ENCODE measurements at places on chromosomes 16 and 17.
A peak's percentile ranks its signal among the peaks of the same experiment; 100 is the strongest.

DNA sequence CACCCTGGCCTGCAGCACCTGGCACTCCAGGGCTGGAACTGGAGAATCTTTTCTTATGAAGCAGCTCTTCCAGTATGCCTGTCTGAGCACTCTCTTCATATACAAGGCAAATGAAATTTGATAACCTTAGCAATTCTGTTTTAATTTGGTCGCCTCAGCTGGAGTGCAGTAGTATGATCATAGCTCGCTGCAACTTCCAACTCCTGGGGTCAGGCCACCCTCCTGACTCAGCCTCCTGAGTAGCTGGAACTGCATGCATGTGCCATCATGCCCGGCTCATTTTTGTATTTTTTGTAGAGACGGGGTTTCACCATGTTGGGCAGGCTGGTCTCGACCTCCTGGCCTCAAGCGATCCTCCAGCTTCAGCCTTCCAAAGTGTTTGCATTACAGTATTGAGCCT lies 140.8 kb upstream of the CHMP6 start:
- DNase-seq: no peak

DNA sequence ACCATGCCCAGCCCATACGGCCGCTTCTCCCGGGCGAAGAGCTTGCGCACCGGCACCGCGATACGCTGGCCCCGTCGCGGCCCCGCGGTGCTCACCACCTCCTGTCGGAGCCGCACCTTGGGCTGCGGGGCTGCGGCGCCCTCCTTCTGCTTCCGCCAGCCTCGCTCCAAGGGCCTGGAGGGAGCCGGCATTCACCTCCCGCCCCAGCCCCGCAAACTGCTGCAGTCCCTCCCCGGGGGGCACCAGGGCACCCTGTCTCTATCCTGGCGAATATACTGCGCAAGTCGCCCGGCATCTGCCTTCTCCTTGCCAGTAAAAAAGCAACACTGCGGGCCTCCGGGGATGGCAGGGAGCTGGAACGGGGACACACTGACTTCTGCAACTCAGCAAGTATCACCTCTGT lies 8.3 kb downstream of the SNRNP25 start:
- DNase-seq: no peak

DNA sequence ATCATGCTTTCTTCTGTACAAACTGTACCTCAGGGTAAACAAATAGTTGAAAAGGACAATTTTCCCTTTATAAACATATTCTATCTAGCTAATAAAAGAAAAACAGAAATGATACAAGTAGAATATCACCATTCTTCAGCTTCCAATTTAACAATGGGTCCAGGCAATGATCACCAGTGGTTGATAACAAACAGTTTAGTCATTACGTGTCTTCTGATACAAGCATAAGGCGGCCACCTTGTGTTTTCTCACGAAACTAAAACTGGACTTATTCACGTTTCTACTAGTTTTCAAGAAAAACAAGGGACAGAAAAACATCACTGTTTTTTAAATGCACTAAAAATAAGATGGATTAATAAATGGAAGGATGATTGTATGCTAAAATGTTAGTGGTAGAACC lies 58.3 kb downstream of the STH start:
- DNase-seq: no peak

GRCh38 chr17:39650121-39650579 lies 13.2 kb downstream of the STARD3 start:
- no peak for DNase-seq

GRCh38 chr16:1615761-1616160 lies 3.6 kb downstream of the CRAMP1 start:
- no peak for DNase-seq

DNA sequence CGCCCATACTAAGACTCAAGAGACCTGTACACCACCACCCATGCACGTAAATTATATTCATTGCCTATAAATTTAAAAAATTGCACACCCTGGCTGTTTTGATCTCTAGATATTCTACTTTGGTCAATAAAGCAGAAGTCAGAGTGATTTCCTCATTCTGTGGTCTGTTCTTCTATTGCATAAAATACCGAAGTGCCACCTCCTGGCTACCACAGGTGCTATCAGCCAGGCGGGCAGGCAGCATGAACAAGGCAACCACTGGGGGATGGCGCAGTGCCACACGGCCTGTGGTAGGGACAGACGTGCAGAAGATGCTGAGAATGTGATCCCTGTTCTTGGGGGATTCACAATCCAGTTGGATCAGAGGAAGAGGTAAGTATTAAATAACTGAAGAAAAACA lies 122.3 kb downstream of the CDK5R1 start:
- peak; percentile 36 for DNase-seq

DNA sequence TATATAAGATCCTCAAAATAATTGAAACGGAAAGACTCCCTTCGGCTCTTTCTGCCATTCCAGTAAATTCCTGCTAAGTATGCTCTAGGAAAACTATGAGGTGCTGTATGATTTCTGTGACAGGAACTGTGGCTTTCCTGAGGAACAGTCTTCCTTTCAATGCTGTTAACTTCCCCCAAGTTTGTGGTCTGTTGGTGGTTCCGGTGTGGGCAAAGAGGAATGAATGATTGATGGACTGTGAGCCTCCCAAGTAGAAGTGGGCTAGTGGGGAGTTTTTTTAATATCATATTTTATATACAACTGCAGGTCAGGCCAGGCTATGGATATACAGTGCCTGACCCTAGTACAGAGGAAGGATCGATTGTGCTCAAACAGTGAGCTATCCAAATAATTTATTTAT lies 560.7 kb upstream of the RBFOX1 start:
- no peak for DNase-seq

GRCh38 chr16:84970447-84971127 lies 40.7 kb downstream of the ZDHHC7 start:
- DNase-seq: peak; percentile 49

- no peak for DNase-seq
Observed at GRCh38 chr17:6104956-6105648, 34.9 kb downstream of the WSCD1 start.

GRCh38 chr17:72588961-72589360 lies 468.1 kb downstream of the SOX9 start:
- no peak for DNase-seq

DNA sequence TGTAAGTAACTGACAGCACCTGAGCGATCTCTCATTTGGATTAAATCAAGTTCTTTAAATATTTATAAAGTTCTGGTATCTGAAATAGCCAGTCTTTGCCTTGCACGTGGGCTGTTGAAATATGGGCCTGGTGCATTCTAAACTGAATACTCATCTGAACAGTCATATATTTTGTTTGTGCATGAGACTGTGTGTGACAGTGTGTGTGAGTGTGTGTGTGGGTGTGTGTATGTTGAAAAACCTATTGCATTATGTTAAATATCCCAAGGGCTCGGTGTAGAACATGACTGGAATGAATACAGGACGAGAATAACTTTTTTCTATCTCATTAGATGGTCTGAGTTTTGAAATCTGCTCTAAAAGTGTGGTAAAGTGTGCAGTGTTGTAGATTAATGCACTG lies 82.4 kb upstream of the TOX3 start:
- DNase-seq: no peak

GRCh38 chr17:5139458-5139732 lies 23.6 kb downstream of the USP6 start:
- no peak for DNase-seq

- no peak for DNase-seq
Observed at GRCh38 chr17:5919089-5919488, 151.1 kb upstream of the WSCD1 start.

GRCh38 chr16:77684181-77684526 lies 38.2 kb upstream of the NUDT7 start:
- DNase-seq: no peak

DNA sequence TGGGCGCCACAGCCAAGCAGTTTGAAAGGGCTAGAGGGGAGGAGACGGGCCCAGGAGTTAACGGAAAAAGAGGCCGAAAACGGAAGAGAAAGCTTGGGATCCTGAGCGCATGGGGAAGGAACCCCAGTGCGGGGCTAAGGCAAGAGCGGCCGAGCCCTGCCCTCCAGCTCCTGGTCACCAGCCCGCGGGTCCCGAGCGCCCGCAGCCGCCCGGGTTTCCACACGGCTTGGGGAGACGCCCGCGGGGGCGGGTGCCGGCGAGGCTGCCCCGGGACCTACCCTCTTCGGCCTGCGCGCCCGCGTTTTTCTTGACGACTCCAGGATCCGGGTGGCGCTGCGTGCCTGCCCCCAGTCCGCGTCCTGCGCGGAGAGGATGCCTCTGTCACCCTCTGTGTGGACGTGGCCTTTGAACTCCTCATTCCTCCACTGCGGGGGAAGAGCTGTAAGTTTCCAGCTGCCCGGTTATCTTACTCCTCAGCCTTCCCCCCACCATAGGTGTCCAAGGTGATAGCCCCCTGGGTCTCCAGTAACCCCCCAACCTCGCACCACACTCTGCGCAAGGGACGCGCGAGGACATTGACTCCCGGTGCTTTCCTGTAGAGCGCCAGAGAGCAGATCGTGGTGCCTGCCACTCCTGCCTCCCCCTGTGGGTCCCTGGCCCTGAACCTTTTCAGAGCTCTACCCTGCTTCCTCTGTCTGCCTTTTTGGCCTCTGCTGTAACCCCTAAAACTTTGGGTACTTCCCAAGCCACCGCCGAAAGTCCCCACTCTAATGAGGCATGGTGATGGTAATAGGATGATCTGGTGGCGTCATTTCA lies 1.7 kb upstream of the CDH11 start:
- no peak for DNase-seq

DNA sequence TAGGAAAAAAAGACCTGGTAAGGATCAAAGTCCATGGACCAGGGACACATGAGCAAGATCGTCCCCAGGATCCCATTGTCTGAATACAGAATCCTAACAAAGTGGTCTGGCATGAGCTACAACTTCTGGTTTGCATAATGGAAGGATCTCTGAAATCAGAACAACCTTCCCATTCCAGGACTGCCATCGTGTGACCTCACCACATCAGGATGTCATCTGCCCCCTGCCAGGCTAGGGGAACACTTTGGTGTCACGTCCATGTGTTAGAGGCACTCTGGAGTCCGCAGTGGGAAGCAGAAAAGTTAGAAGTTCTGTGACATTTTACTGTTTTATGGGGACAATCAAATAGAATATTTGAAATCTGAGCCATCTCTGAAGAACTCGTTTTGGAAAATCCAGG lies 160.7 kb downstream of the RGS9 start:
- no peak for DNase-seq

DNA sequence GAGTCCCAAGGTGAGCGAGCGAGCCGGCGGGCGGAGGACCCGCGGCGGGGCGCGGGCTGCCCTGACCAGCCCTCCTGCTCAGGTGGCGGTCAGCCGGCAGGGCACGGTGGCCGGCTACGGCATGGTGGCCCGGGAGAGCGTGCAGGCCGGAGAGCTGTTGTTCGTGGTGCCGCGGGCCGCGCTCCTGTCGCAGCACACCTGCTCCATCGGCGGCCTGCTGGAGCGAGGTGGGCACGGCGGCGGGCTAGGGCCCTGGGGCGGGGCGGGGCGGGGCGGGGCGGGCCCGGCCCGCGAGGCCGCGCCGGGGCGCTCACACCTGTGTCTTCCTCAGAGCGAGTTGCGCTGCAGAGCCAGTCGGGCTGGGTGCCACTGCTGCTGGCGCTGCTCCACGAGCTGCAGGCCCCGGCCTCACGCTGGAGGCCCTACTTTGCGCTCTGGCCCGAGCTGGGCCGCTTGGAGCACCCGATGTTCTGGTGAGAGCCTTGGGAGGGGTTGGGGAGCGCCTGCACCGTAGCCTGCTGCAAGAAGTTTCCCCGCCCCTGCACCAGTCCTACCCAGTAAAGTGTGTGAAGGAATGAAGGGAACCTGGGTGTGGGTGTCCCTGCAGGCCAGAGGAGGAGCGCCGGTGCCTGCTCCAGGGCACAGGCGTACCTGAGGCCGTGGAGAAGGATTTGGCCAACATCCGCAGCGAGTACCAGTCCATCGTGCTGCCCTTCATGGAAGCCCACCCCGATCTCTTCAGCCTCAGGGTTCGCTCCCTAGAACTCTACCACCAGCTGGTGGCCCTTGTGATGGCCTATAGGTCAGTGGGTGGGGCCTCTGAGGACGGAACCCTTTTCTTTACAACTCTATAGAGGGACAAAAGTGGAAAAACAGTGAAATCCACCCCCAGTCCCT lies 802 bp downstream of the SETD6 start:
- no peak for DNase-seq

- DNase-seq: no peak
Observed at GRCh38 chr16:14043278-14043677, 27.8 kb upstream of the MRTFB start.

DNA sequence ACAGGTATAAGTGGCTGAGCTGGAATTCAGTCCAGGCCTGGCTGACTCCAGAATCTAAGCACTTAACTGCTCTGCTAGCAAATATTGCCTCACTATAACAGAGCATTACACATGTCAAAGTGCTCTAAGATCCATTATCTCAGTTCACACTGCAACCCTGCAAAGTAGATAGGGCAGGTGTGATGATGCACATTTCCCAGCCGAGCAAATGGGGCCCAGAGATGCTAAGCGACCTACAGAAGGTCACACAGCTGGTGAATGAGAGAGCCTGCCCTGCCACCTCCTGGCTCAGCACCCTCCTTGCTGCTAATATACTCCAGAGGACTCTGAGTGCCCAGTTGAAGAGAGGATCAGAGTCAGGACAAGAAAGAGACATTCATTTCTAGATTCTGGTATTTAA lies 73.6 kb upstream of the CCL1 start:
- DNase-seq: no peak

DNA sequence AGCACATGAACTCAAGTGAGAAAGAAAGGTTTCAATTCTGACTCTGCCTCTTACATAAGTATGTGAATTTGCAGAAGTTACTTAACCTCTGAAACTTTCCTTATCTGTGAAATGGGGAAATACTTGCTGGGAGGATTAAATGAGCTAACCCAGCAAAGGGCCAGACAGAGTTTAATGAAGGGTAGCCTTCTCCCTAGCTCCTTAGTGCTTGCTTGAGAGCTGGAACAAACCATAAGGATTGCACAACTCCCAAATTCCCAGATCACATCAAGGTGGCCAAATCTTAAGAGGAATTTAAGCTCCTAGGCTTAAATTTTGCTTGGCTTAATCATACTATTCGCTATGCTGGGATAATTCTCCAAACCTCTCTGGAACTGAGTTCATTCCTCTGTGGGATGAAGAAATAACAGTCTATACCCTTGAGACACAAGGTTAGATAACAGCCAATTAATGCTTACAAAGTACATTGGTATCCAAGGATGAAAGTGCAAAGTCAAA lies 11.8 kb upstream of the WSB1 start:
- no peak for DNase-seq

- no peak for DNase-seq
Observed at GRCh38 chr16:19520861-19521331, 1.0 kb downstream of the GDE1 start.

- peak; percentile 61 for DNase-seq
Observed at GRCh38 chr17:6574687-6575595, 18.6 kb upstream of the PITPNM3 start.

DNA sequence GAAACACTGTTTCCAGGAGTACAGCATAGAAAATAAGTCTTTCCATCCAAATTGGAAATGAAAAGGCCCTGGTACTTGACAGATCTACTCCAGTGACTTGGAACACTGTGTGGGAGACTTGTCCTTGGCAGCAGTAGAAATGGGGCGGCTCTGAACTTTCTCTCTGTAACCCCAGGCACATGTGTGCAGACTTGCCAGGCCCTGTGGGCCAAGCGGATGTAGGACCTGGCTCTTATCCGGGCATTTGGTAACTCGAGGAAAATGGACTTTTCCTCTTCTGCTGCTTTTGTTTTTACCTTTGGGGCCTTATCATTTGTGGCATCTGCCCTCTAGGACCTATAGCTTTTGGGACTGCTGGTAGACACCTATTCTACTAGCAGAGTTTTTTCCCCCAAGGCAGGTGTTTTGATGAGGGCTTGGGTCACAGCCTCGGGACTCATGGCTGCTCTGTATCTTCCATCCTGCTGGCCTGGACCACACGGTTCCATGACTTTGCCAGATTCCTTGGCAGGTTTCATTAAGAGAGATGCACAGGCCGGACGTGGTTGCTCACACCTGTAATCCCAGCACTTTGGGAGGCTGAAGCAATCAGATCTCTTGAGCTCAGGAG lies 43.5 kb downstream of the SMPD3 start:
- DNase-seq: no peak

Measured in stimulated activated CD8-positive, alpha-beta memory T cell treated with anti-CD3 and anti-CD28 coated beads, Interleukin-7, amount 100 ng/mL, for 48 hours (primary cell).